ENCODE measurements at places on chromosomes 4 and X.

DNA sequence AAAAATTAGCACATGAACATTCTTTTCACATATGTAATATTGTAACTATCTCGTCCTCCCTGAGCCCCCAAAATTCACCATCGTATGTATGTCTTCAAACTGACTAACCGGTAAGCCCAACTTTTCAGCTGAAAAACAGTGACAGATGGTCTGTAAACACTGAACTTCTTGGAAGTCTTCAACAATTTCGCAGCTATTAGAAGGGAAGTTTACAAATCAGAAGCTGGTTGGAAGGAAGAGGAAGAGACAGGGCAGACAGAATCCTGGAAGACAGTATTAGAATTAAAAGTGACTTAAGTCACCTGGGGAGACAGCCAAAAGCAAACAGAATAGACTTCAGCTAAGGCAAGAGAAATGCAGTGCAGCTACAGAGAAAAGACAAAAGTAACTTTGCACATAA, 858.4 kb downstream of the ADGRL3 start:
- DNase-seq, result no peak

DNA sequence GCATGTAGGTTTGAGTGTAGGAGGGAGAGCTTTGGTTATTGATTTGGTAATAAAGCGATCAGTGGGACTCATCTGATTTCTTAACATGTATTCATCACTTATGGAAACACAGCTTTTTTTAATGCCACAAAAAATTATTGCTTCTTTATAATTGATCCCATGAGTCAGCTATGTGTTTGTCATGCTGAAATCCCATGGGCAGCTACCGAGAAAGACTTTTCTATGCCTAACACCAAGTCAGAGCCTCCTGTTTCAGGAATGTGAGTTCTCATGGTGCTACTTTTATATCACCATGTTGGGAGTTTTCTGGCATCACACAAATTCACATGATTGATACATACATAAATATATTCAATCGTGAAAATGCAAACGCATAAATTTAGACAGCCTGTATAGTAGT, 165.7 kb downstream of the RAPGEF2 start:
- DNase-seq, result no peak

GRCh38 chr4:165634766-165635165, 238.3 kb upstream of the TLL1 start:
- DNase-seq, result no peak

DNA sequence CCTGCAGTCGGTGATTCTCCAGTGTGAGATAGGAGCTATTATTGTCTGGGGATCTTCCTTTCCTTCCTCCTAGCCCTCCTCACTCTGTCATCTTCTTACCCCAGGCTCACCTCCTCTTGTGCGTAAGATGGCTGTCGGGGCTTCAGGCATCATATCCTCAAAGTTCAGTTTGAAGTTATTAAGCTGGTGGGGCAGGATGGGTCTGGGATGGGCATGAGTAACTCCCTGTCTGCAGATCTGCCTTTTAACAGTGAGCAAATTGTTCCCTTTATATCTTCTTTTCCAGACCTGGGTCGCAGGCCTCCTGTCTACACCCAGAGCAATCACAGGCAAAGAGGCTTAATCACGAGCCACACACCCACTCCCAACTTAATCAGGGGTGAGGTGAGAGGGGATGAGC, 900 bp upstream of the MTMR1 start:
- no peak for DNase-seq

DNA sequence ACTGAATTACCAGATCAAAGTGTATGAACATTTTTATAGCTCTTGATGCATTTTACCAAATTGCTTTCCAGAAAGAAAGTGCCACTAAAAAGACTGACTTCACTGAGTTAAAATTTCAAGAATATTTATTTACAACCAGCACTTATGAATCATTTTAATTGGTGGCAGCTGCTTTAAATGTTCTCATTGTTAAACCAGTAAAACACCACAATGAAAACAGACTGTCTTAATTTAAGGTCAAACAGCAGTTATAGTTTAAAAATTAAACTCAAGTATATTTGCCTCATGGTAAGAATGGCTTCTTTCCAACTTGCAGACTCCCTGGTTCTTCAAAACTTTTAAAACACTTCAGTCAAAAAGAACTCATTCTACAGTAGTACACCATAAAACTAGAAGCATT, 36.9 kb downstream of the AMMECR1 start:
- DNase-seq, result no peak

DNA sequence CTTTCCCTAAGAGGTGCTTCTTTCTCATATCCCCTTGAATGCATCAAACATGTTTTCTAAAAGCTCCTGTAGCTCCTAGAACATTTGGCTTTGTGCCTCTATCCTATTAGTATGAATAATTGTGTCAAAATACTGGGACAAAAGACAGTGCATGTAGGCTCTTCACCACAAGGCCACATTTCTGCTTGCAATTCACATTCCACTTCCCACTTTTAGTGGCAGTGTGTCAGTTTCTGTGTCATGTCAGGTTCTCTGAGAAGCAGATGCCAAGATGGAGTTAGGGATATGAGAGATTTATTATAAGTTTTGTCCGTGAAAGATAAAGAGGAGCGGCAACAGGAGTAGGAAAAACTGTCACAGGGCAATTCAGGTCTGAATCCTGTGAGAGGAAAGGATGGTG, 61.3 kb upstream of the GPRIN3 start:
- no peak for DNase-seq

Measured in effector memory CD4-positive, alpha-beta T cell (primary cell).